ENCODE measurements at places on chromosomes 5 and 9.

GRCh38 chr5:16090270-16090669 is 89.3 kb downstream of the MARCHF11 start:
- no peak for DNase-seq

DNA sequence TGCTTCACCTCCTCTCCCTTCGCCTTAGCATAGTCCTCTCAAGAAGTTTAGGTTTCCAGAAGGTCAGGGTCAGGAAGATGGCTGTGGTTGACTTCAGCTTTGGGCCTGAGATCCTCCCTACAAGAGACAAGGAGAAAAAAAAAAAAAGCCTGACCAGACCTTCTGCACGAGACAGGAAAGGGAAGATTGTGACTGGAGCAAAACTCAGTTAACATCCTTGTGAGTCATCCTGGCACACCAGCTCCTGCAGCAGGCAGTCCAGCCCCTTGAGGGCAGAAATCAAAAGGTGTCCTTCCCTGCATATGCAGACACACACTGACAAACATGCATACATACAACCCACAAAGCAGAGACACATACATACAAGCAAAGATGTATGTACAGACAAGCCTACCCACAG is 18.0 kb upstream of the ENHO start:
- DNase-seq: no peak

DNA sequence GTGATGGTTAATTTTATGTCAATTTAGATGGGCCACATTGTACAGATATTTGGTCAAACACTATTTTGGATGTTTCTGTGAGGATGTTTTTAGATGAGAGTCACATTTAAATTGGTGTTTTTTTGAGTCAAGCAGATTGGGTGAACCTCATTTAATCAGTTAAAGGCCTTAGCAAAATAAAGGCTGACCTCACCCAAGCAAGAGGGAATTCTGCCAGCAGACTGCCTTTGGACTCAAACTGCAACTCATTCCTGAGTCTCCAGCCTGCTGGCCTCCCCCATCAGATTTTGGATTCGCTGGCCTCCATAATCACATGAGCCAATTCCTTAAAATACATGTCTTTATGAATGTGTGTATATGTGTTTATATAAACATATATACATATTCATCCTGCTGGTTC is 282.7 kb upstream of the POU5F2 start:
- no peak for DNase-seq

- DNase-seq: no peak
Observed at GRCh38 chr9:132894346-132894745, 15.6 kb downstream of the SPACA9 start.

- DNase-seq: no peak
Observed at GRCh38 chr5:96043446-96043845, 81.8 kb upstream of the ELL2 start.

- no peak for DNase-seq
Observed at GRCh38 chr5:159451197-159452052, 121.1 kb upstream of the IL12B start.

DNA sequence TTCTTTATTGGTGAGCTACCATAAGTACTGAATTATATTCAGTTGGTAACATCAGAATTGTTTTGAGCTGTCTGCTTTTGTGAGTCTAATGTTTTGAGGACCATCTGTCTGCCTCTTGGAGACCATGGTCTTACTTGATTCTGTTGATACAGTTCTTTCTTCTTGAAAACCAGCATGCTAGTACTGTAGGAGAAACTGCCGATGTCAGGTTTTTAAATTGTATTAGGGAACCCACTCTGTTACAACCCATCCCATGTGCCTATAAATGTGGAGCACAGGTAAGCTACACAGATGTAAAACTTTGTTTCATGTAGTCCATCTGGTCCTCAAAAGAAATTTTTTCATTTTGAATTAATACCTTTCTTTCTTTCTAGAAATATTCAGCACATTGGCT is 103.4 kb upstream of the DMRTA1 start:
- no peak for DNase-seq

GRCh38 chr9:13915591-13916301 is 398.2 kb downstream of the NFIB start:
- DNase-seq: no peak

GRCh38 chr5:146582051-146582596 is 66.1 kb upstream of the GPR151 start:
- DNase-seq: no peak

DNA sequence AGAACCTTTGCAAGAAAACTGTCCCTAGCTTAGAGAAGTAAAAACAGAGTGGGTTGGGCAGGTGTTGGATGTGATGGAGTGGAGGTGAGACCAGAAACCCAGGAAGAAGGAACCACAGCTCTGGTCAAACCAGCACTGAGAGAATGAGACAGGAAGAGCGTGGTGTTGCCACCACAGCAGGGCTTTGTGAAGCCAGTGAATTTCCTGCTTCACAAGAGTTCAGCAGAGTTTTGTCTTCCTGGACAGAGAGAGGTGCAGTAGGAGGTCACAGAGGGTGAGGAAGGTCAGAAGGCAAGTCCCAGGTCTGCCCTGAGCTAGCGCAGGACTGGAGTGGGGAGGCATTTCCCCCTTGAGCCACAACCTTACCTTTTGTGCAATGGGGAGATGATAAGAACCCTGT is 2306.2 kb upstream of the ACO1 start:
- peak; percentile 2 for DNase-seq

- DNase-seq: no peak
Observed at GRCh38 chr5:103910786-103911185, 348.2 kb upstream of the NUDT12 start.

- DNase-seq: no peak
Observed at GRCh38 chr9:72383978-72384709, 19.1 kb upstream of the ZFAND5 start.
